ENCODE measurements at places on chromosomes 2 and 18.

DNA sequence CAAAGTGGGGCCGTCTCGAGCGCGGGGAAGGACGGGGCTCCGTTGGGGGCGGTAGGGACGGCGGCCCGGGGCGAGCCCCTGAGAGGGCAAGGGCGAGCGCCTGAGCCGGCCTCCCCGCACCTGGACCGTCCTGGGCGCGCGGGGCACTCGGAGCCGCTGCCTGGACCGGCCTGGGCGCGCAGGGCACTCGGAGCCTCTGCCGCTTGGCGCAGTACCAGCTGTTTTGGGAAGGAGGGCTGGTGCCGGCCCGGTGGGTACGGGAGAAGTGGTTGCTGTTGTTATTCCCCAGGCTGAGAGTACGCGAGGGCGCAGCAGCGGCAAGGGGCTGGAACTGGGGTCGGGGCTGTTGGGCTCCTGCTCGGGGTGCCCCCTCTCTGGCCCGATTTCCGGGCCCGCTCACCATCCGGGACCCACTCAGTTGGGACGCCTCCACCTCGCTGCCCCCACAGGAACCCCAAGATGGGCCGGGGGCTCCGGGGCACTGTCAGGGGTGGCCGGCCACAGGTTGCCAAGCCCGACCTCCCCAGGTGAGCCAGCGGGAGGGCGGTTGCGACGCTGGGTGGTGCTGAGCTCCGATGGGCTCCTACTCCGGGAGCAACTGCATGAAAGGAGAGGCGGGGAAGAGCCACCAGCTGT is 579 bp downstream of the ARHGEF4 start:
- DNase-seq = no peak

GRCh38 chr2:96501471-96501874 is 3.7 kb downstream of the NEURL3 start:
- no peak for DNase-seq

- DNase-seq = no peak
Measured at GRCh38 chr18:73535189-73535588, 612.4 kb downstream of the FBXO15 start.

DNA sequence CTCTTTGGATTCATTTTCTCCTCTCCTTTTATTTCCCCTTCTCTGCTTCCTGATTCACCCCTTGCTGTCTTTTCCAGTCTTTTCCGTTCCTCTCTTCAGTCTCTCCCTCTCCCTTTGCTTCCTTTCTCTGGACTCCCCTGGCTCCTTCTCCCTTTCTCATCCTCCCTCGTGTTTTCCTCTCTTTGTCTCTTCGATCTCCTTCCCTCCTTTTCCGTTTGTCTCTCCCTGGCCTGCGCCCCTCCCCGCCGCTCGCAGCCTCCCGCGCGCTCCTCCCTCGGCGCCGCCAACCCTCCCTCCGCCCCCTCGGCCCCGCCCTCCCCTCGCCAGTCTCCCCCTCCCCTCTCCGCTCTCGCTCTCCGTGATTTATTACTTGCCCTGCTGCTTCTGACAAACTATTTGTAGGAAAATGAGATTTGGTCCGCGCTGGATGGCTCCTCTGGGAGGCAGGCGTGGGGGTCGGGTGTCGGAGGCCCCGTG is 46.0 kb upstream of the PAX8 start:
- no peak for DNase-seq

DNA sequence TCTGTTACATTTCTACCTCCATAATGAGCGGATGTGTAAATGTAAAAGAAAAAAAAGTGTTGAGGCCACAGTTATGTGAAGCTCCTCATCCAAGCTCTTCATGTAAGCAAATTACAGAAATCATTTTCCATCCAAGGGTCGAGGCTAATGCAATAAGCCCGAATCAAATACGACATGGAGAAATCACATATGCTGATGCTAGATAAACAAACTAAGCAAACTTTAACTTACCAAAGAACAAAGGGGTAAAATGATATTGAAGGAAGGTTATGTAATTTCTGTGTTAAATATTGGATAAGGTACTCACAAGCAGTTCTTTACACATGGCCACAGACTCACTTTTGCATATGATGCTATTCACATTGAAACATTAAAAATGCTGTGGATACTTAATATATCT is 310.2 kb upstream of the ID2 start:
- no peak for DNase-seq

DNA sequence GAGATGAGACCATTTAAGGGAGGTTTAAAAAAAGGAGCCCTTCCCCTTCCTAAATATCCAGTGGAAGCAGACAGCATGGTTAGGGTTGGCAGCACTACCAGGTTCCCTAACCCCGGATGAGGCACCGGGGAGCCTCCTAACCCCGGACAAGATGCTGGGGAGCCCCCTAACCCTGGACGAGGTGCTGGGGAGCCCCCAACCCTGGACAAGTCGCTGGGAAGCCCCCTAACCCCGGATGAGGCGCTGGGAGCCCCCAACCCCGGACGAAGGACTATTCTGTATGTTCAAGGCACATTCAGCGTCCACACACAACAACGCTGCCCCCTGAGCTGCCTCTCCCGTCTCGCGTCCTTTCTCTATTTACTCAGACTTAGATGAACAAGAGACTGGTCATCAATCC is 51.9 kb downstream of the ANKMY1 start:
- no peak for DNase-seq

DNA sequence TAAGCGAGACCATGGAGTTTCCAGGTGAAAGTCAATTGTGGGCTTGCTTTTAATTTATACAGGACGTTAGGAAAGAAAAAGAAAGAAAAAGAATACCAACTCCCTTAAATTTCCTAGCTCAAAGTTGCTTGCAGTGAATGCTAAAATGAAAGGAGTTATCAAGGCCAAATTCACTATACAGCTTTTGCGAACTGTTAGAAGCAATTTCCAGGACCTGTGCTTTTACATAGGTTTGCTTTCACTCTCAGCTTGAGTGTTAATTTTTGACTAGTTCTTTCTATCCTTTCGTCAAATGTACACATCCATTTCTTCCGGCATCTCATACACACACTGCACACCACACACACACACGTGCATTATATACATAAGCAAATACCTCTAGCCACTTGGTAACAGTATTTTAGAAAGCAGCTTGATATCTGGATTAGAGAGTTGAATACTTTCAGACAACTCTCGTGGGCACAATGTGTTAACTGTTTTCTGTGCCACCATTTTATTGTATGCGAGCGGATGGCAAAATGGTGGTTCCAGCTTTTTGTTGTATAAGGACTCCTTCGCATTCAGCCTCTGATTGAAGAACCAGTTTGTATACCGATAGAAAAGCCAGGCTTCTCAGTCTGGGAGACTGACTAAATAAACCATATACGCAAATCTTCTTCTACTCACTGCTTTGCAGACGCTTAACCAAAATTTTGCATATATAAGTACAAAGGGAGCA is 381.8 kb downstream of the MTX2 start:
- DNase-seq = no peak

DNA sequence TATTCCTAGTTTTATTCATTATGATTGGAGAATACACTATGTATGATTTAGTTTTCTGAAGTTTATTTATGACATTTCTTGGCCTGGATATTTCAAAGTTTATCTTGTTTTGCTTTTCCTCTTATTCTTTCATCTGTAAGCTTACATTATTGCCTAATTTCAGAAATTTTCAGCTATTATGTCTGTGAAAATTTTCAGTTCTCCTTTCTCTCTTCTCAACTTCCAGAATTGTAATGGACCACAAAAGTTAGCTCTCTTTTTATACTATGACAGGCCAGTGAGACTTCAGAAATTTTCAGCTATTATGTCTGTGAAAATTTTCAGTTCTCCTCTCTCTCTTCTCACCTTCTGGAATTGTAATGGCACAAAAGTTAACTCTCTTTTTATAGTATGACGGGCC is 97.2 kb upstream of the SCN7A start:
- no peak for DNase-seq

DNA sequence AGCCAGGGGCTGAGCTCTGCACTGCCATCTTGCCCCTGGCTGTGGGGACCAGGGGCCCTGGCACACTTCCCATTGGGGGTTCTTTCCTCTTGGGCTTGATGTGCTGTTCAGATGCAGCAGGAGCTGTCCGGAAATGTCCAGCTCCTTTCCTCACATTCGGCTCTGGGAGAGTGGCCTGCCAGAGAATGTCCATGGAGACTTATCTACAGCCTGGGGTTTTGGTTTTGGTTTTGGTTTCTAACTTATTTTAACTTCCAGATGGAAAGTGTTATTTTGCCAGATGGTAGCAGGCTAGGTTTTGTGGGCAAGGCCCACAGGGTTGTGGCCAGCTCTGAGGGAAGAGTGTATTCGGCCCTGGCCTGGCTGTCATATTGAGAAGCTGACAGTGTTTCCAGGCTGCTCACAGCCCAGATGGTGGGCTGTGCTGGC is 177.3 kb downstream of the ANKRD30B start:
- no peak for DNase-seq

DNA sequence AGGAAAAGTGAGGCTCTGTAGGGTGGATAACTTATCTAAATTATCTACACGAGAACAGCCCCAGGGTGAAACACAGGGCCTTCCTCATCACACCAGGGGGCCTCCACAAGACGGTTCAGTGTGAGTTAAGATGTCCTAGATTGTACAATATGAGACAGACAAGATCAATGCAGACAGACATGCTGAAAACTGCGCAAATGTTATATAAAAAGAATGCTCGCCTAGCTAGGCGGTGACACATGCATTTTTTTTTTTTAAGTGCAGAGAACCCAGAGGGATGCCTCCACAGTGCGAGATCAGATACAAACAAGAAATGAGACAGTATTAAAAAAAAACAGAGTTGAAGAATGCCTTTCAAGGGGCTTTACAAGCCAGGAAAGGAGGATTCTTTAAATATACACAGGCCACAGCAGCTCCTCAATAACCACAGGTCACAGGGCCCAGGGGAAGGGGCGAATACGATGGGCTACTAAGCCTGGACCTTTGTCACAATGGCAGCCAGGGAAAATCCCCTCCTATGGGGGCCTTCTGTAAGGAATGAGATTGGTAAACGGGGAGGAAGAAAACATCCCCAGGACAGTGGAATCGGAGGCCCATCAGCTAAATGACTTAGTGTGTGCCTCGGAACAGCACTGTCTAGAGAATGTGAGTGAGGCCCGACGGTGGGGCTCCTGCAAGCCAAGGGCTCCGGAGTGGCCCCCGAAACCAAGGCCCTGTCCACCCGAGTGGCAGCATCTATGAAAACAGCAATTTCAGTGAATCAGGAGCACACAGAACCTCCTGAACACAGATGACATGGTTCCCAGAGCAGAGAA is 48.9 kb downstream of the ADCY3 start:
- DNase-seq = no peak

GRCh38 chr2:230902180-230902899 is 22.7 kb downstream of the GPR55 start:
- no peak for DNase-seq

DNA sequence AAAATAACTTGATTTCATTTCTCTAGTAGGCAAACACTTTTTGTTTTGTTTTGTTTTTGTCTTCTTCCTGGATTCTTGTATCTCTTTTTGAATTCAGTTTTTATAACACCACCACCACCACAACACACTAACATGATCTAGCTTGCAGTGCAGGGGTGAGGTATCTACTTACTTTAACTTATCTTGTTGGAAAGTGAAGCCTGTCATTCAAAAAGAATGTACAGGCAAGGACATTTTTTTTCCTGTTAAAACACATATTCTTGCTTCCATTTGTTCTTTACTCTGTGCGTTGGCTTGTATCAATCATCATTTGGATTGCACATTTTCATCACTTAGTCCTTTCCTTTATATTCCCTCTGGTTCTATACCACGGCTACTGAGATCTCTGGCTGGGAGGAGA is 824.2 kb downstream of the PLCL1 start:
- DNase-seq = no peak

DNA sequence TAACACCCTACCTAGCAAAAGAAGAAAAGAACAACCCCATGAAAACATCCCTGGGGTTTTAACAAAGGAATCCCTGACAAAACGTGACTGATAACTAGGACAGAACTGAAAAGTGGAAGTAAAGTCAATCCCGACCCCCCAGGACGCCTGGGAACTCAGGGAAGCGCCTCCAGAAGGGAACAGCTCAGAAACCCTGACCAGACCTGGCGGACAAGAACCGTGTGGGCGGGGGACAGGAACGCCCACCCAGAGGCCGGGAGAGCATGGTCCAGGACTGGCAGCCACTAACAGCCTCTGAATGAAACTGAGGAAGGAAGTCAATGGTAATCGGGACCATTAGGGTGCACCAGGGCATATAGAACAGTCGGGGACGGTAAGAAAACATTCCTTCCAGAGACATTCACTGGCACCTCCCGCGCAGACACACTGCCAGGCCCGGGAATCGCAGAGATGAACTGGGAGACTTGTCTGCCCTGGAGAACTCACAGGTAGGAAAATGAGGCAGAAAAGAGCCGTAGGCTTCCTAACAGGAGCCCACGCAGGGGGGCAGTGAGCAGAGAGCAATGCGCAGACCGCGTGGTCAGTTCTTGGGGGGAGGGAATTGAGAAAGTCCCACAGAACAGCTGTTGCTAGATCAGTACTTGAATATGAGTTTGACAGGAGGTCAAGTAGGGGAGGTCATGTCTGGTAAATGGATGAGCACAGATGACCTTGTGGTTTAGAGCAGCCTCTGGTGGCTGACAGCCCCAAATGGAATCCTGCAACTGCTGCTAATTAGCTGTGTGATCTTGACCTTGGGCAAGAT is 1.3 kb upstream of the TBC1D8 start:
- DNase-seq = peak; percentile 76

GRCh38 chr2:237527766-237528165 is 38.6 kb upstream of the PRLH start:
- DNase-seq = no peak

- DNase-seq = no peak
Measured at GRCh38 chr2:105820691-105821090, 76.0 kb downstream of the NCK2 start.

DNA sequence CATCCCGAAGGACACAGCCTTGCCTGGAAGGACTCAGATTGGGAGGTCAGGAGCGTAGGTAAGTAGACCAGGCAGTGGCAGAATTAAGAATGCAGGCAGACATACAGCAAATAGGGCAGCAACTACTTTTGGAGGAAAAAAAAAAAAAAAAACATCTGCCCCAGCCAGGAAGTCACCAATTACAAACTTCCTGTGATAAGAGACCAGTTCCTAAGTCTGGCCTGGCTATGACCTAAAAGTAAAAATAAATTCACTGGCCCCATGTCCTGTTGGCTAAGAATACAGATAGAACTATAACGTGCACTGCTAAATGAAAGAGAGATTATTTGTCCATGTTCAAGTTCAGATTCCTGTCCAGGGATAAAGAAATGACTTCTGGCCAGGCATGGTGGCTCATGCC is 45.2 kb upstream of the NOSTRIN start:
- DNase-seq = no peak

DNA sequence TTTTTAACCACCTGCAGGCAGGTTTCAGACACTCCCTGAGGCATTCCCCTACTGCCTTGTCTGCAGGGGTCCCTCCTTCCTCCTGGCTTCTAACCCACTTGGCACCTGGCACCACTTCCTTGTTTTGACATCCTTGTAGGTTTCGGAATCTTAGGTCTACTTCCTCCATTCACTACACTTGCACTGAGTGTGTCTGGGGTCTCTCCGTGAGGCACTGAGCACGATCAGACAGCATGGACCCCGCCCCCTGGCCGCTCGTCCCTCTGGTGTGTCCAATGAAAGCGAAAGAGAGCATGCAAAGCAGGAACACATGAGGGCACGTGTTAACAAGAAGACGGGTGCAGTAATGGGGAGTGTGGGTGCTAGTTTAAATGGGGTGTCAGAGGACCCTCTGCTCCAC is 63.8 kb downstream of the HAUS1 start:
- no peak for DNase-seq
